ENCODE measurements at places on chromosomes 12 and 14.

DNA sequence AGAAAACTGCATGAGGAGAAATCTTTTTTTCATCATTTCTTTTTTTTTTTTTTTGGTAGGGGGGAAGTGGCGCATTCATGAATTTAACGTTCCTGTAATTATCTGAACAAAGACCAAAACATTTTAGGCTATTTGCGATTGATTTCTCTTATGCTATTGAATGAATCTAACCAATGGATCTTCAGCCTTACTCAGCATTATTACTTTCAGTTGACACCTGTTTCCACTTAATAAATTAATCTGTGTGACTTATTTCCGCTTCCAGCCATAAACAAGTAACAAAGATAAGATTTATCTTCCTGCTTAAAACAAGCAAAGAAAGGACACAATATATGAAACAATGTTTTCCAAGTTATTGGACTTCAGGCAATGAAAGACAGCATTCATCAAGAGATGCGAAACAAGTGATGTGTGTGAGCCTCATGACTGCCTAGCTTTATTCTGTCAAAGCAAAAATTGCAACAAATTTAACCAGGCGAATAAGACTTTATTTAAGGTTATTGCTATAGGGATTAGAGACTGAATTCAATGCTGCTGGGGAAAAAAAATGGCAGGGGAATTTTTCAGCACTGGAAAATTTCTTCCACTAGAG, 1026.9 kb downstream of the LRFN5 start:
- H3K4me3 ChIP-seq = no peak overlapping the region
- H3K27me3 ChIP-seq = no peaks in the 10 kb centered on the region
- DNase-seq = no peak
- H3K4me1 ChIP-seq = peaks cover 4% of the 10 kb centered on the region
- H3K36me3 ChIP-seq = no peaks in the 10 kb centered on the region

GRCh38 chr14:40098468-40098867, 666.2 kb upstream of the FBXO33 start:
- DNase-seq = no peak
- no peak overlapping the region for H3K4me3 ChIP-seq
- H3K36me3 ChIP-seq = no peaks in the 10 kb centered on the region
- H3K27me3 ChIP-seq = no peaks in the 10 kb centered on the region
- H3K4me1 ChIP-seq = no peaks in the 10 kb centered on the region
- H3K27ac ChIP-seq = no peak overlapping the region

- peak overlapping the region; percentile 2 for H3K27ac ChIP-seq
- no peaks in the 10 kb centered on the region for H3K27me3 ChIP-seq
- H3K4me1 ChIP-seq = peaks cover 38% of the 10 kb centered on the region
Observed at GRCh38 chr12:54390668-54391551, 6.4 kb upstream of the ZNF385A start.

- no peaks in the 10 kb centered on the region for H3K4me1 ChIP-seq
- no peaks in the 10 kb centered on the region for H3K36me3 ChIP-seq
- H3K4me3 ChIP-seq = no peak overlapping the region
- no peaks in the 10 kb centered on the region for H3K27me3 ChIP-seq
- H3K27ac ChIP-seq = no peak overlapping the region
Observed at GRCh38 chr12:92582893-92583292, 119.9 kb upstream of the PLEKHG7 start.

DNA sequence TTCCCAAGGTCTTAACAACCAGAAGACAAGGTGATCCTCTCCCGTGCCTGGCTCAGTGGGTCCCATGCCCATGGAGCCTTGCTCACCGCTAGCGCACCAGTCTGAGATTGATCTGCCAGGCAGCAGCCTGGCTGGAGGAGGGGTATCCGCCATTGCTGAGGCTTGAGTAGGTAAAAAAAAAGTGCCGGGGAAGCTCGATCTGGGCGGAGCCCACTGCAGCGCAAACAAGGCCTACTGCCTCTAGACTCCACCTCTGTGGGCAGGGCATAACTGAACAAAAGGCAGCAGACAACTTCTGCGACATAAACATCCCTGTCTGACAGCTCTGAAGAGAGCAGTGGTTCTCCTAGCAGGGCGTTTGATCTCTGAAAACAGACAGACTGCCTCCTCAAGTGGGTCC, 104.0 kb downstream of the C14orf39 start:
- no peaks in the 10 kb centered on the region for H3K4me1 ChIP-seq
- DNase-seq = no peak
- no peak overlapping the region for H3K27ac ChIP-seq

GRCh38 chr14:32202491-32202997, 525 bp downstream of the RNU6-8 start:
- H3K4me1 ChIP-seq = peaks cover 21% of the 10 kb centered on the region
- peak overlapping the region; percentile 89 for H3K4me3 ChIP-seq

- H3K4me1 ChIP-seq = peaks cover 39% of the 10 kb centered on the region
- H3K27ac ChIP-seq = peak overlapping the region; percentile 47
- no peaks in the 10 kb centered on the region for H3K27me3 ChIP-seq
- peak overlapping the region; percentile 80 for H3K4me3 ChIP-seq
- H3K36me3 ChIP-seq = peaks cover 6% of the 10 kb centered on the region
- no peak for DNase-seq
Observed at GRCh38 chr12:15220451-15220850, 766 bp downstream of the RERG start.

GRCh38 chr14:51593397-51593796, 58.3 kb upstream of the FRMD6 start:
- no peaks in the 10 kb centered on the region for H3K27me3 ChIP-seq
- H3K4me1 ChIP-seq = no peaks in the 10 kb centered on the region
- H3K4me3 ChIP-seq = no peak overlapping the region
- peaks cover 19% of the 10 kb centered on the region for H3K36me3 ChIP-seq

DNA sequence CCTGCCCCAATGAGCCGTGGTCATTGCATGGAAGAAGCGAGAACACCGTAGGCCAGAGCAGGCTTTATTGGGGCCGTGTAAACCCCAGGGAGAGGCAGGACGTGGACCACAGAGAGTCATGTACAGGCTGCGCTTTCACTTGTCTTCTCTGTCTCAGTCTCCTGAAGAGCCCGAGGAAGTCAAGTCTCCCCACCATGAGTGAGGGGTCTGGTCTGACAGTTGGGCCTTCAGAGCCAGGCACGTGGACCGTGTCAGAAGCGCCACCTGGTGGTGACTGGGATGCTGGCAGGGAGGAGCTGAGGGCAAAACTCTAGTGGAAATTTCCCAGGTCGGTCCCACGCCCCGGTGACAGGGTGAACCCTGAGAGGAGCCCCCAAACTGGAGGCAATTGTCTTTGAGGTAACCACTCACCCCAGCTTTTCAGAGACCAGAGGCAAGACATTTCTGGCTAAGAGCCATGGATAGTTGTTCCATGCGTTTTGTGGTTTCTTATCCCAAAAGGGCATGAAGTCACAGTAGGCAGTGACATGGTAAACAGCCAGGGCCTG, 17.4 kb downstream of the RPS6KL1 start:
- no peaks in the 10 kb centered on the region for H3K27me3 ChIP-seq
- DNase-seq = peak; percentile 59
- peaks cover 50% of the 10 kb centered on the region for H3K36me3 ChIP-seq
- H3K27ac ChIP-seq = no peak overlapping the region
- no peak overlapping the region for H3K4me3 ChIP-seq
- H3K4me1 ChIP-seq = no peaks in the 10 kb centered on the region

DNA sequence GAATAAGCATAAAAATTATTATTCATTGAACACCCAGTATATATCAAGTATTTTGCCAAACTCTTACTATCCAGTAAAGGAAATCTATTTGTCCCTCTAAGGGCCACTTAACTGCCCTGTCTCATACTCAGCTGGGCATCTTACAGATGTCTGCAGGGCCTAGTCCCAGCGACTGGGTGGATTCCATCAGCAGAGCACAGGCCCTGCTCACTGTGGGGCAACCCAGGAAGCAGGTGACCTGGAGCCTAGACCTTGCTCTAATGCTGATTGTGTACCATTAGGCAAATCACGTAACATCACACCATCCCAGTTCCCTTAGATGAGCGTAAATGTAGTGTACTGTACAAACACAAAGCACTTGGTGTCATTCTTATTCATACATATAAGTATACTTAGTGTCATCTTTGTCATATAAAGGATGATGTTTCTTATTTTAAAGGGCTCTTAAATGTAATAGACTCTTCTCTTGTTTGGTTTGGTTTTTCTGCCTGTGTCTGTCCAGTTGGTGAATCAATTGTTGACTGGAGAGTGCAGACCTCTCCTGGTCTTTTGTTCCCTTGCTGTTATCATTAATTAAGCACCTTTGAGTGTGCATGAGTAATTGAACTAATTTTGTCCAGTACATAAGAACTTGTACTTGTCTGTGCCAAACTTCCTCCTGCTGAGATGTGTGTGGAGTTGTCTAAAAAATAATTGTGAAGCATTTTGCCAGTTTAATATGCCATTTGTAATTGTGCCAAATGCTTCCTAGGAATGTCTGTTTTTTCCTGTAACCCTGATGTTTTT, 49.3 kb downstream of the RAB35 start:
- no peak overlapping the region for H3K4me3 ChIP-seq
- no peak for DNase-seq
- peaks cover 5% of the 10 kb centered on the region for H3K4me1 ChIP-seq
- H3K36me3 ChIP-seq = peaks cover 31% of the 10 kb centered on the region
- H3K27me3 ChIP-seq = no peaks in the 10 kb centered on the region

GRCh38 chr14:101200008-101200649, 296.6 kb upstream of the RTL1 start:
- DNase-seq = no peak
- no peaks in the 10 kb centered on the region for H3K27me3 ChIP-seq
- no peaks in the 10 kb centered on the region for H3K36me3 ChIP-seq
- H3K4me3 ChIP-seq = no peak overlapping the region
